Substantia nigra (tissue), 51 donors: ENCODE measurements at places on chromosomes 7 and 10.

GRCh38 chr7:113122744-113123143, 4.4 kb upstream of the SMIM30 start:
- no peak for DNase-seq

DNA sequence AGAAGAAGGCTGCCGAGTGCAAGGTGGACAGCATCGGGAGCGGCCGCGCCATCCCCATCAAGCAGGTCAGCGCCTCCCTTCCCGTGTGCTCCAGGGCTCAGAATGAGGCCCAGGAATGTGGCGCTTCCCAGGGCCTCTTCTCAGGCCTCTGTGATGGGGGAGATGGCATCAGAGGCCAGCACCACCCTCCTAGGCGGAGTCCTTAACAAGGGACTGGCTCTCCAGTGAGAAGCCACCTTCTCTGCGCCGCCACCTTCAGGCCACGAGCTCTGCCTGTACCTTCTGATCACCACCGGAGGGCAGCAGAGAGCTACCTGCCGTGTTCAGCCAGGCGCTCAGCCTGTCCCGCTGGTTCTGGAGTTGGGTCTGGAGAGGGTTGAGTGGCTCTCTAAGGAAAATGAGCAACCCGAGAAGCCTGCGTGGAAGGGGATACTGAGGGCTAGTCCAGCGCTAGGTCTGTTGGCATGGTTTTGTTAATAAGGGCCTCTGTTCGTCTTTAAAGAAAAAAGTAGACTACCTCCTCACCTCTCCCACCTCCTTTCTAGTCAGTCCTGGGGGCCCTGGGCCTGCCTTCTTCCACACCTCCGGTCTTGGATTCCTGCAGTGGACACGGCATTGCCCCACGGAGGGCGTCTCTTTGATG, 37.7 kb downstream of the AGAP3 start:
- peak; percentile 87 for DNase-seq

DNA sequence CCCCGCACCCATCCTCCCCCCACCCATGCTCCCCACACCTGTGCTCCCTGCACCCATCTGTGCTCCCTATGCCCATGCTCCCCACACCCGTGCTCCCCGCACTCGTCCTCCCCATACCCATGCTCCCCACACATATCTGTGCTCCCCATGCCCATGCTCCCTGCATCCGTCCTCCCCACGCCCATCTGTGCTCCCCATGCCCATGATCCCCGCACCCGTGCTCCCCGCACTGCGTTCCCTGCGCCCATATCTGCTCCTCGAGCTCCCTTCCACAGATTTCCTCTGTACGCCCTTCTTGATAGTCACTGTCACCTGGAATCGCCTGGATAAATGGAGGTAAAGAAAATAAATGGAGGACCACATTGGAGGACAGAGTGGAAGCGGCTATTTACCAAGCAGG, 9.9 kb downstream of the DIP2C start:
- DNase-seq: no peak

GRCh38 chr10:3111621-3112163, 44.3 kb downstream of the PFKP start:
- DNase-seq: no peak

DNA sequence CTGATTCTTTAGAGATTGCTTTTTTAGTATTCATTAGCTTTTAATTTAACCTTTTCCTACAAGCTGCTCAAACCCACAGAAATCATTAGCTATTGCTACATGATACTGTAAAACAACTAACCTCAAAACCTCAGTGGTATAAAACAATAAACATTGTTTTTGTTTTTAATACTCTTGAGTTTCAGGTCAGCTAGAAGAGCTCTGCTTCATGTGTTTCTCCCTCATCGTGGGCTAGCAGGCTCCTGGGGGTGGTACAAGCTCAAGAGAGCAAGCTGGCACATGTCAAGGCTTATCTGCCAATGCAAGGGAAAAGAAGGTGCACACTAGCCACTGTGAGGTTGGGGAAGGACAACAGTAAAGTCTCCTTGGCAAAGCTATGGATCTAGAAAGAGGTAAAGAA, 232.9 kb upstream of the PHF14 start:
- DNase-seq: no peak

GRCh38 chr10:93751832-93752231, 5.9 kb upstream of the LGI1 start:
- DNase-seq: no peak

DNA sequence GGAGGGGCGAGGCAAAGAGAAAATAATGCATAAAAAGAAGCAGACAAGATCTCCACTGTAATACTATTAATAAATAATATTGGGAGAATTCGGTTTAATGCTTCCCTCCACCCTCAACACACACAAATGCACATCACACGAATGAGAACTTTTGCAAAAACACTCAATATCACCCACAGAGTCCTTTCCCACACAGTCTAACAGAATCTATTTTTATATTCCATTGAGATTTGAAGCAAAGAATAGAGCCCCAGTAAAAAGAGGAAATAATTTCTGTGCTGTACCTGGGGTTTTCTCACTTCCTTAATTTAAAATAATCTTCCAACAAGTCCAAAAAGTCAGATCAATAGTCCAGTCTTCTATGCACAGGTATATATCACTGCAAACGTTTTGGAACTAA, 17.0 kb downstream of the PIK3AP1 start:
- DNase-seq: no peak

DNA sequence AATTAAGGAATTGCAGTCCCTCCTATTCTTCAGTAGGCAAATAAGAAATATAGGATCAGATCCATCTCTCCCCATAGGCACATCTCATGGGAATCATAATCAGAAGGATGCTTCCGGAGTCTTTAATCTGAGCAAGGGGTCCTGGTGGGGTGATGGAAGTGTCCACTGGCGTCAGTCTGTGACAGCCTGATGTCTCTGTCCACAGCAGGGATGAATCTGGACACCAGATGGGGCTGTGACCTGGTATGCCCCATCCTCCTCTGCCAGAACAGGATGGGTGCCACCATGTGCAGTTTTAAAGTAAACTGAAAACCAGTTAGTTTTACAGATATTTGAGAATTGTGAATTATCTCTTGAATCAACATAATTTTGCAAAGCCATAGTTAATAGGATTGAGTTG, 148.7 kb downstream of the C1GALT1 start:
- DNase-seq: no peak

- no peak for DNase-seq
Measured at GRCh38 chr10:4353964-4354363, 472.0 kb upstream of the AKR1E2 start.

DNA sequence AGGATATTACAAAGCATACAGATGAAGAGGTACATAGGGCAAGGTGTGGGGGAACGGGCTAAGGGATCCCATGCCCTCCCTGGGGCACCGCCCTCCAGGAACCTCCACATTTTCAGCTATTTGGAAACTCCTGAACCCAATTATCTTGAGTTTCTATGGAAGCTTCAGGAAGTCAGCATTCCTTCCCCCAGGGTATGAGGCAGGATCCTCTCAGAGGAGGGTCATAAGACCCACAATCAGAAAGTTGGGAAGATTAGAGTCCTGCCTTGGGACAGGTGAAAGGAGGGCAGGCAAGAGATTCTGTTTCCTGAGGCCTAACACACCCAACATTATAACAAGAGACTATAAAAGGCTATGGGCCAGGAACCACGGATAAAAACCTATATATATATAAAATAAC, 98.0 kb downstream of the RALA start:
- DNase-seq: no peak

GRCh38 chr7:109641445-109641844, 1071.8 kb downstream of the DNAJB9 start:
- DNase-seq: no peak

GRCh38 chr7:100090527-100091410, 2.0 kb downstream of the COPS6 start:
- DNase-seq: no peak

GRCh38 chr10:79374312-79375191, 27.3 kb downstream of the PPIF start:
- DNase-seq: peak; percentile 83

DNA sequence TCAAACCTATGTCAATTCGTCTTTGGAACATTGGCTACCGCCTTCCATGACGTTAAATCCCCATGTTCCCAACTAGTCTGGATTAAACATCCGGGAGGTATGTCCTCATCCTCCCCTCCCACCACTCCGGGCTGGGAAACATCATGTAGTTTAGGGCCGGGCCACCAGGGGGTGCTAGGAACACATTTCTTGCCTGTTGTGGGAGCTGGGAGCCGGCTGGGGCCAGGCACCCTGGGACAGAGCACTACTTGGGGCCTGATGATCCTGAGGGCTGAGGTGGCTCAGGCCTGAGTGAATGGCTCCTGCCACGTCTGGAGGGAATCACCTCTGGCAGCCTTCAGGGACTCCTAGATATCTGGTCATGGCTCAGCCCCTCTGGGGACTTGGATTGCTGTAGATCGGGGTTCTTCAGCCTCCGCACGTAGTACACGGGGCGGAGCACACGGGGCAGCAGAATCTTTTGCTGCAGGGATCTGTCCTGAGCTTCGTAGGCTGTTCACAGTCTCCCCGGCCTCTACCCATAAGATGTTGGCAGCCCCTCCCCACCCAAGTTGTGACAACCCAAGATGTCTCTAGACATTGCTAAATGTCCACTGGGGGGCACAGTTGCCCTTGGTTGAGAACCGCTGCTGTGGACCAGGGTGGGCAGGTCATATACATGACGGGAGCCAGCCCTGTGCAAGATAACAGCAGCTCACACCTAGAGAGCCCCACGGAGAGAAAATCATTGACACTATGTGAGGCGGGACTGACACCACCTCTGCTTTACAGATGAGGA, 141.2 kb upstream of the ZNF716 start:
- no peak for DNase-seq

DNA sequence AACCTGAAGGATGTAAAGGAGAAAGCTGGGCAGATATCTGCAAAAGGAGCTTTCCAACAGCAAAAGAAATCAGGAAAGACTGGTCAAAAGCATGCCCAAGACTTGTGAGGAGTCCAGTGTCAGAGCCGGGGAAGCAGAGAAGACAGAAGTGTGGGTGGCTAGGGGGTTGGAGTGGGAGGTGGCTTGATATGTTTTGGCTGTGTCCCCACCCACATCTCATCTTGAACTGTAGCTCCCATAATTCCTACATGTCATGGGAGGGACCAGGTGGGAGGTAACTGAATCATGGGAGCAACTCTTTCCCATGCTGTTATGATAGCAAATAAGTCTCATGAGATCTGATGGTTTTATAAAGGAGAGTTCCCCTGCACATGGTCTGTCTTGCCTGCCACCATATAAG, 84.9 kb downstream of the INHBA start:
- DNase-seq: no peak

- no peak for DNase-seq
Measured at GRCh38 chr7:49822856-49823255, 49.4 kb downstream of the VWC2 start.

DNA sequence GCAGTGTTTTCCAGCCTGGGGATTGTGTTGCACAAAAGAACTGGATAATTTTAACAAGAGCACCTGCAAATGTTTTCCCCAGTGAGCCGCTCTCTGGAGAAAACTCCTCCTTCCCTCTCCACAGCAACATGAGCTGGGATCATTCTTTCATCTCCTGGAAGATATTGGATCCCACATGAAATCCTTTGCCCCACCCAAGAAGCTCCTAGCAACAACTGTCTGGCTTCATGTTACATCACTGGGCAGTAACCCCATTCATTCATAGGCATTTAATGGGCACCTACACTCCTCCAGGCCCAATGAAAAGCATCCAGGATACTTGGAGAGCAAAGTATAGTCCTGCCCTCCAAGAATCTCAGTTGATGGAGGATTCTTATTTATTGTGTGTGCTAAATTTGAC, 27.2 kb downstream of the LSM5 start:
- DNase-seq: no peak

GRCh38 chr7:10767771-10768170, 205.9 kb upstream of the PHF14 start:
- no peak for DNase-seq

GRCh38 chr10:91051829-91052228, 130.9 kb upstream of the ANKRD1 start:
- DNase-seq: no peak

DNA sequence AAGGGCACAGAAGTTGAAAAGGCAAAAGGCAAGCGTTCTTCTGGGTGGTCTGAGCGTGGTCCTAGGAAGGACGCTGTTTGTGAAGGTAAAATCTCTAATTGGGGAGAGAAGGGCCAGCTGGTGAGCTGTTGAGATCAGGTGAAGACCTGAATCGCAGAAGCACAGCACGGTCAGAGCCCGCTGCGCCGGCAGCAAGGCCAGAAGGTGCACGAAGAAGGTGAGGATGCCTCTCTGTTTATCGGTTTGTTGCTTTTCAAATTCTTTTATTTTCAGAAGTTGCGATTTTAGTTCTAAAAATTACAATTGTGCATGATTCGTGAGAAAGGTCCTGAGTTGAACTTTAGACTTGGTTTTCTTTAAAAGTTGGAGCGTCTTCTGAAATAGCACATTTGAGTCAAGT, 247.8 kb upstream of the FOXK1 start:
- no peak for DNase-seq

- DNase-seq: no peak
Measured at GRCh38 chr7:47185170-47185569, 396.7 kb downstream of the TNS3 start.

DNA sequence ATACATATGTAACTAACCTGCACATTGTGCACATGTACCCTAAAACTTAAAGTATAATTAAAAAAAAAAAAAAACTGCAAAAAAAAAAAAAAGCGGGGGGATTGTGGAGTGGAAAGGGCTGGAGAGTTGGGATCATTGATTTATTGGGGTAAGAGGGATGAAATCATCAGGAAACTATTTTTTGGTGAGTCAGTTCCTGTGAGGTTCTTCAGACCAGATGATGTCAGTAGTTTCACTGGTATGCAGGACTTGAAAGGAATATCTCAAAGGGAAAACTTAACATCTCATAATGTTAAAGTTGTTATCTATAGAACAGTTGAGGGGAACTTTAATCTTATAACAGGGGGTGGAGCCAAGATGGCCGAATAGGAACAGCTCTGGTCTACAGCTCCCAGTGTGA, 32.6 kb upstream of the TECTB start:
- no peak for DNase-seq

DNA sequence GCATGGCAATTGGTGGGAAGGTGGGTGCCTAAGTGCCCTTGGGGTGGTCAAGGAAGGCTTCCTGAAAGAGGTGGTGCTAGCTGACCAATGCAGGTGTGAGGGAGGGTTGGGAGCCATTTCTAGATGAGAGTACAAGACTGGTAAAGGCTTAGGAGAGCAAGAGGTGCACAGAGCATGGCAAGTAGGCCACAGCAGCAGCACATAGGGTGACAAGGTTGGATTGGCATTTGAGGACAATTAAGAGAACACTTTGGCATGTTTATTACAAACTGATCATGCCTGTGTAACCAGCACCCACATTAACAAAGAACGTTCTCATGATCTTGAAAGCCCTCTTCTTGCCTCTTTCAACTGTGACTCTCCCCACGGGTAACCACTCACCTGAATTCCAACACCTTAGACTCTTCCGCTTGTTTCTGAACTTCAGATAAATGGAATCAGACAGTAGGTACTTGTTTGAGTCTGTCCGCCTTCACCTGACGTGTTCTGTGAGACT, 107.6 kb downstream of the MYL10 start:
- DNase-seq: no peak

GRCh38 chr7:129799350-129799955, 153.3 kb downstream of the UBE2H start:
- DNase-seq: no peak
